CD4-positive, alpha-beta T cell treated with Interleukin-15 for 1 hour (primary cell): ENCODE measurements at places on chromosomes 2 and 18.
A peak's percentile ranks its signal among the peaks of the same experiment; 100 is the strongest.

DNA sequence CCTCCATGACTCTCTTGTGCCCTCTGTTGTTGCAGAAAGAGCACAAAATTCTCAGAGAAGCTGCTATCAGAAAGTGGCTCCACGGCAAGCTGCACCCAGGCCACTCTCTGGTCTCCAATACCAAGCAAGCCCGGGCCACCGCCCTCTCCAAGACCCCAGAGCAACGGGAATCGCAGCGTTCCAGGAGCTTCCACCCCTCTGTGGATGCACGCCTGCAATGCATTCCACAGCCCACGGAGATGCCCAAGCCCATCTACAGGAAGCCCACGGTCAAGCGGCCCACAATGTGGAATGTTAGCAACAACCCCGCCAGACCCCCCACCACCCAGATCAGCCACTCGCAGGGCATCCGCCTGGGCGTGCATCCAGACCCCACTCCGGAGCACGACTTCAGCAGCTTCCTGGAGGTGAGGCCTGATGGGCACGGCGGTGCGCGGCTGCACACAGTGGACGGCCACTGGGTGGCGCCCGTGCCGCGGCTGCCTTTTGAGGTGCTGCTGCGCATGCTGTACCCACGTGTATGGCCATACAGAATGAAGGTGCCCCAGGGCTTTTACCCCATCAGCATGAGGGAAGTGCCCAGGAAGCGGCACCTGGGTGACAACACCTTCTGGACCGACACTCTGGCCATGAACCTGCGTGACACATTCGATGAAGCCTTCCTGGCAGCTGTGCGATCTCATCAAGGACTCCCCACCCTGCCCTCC is 6.3 kb downstream of the ANKRD53 start:
- DNase-seq = peak; percentile 81

GRCh38 chr2:190235551-190236075 is 84.0 kb downstream of the HIBCH start:
- DNase-seq = no peak

GRCh38 chr2:203733684-203734083 is 27.2 kb downstream of the CD28 start:
- no peak for DNase-seq

GRCh38 chr18:59865241-59865986 is 34.4 kb upstream of the PMAIP1 start:
- DNase-seq = no peak

DNA sequence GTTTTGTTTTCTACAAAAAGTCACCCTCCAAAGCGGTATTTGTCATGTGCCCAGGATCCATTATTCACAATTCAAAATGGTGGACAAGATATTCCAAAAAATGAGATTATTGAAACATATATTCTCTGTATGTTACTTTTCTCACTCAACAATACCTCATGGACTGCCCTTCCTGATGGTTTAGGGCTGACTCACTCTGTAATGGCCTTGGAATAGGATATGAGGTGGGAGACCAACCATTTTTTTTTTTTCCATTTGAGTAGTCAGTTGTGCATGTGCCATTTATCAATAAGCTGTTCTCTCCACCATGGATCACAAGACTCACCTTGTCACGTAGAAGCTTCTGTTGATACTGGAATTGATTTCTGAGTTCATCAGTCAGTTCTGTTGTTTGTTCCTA is 64.5 kb downstream of the LYPD6 start:
- DNase-seq = no peak
